ENCODE measurements at places on chromosomes 2 and 18. TPM values are rescaled to one million over a fixed set of nuclear protein-coding genes. Genes with fewer than 3 reads are reported as not detected.

DNA sequence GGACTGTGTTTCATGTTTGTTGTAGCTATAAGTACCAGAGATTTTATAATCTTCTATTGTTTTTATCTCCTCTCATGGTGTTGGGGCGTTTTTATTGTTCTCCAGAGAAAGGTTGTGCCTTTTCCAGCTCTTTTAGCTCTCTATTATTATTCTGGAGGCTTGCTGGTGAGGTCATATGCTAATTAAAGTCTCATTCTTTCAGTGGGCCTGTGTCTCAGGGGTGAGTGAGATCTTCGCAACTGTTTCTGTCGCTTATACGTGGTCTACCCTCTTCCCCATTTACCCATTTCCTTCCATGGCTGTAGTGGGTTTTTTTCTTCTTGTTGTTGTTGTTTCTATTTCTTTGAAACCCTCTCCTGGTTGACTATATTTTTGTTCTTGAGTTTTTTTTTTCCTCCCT, 584.9 kb downstream of the TMEM182 start:
- H3K4me1 ChIP-seq = no peaks in the 10 kb centered on the region
- DNase-seq = no peak
- no peak overlapping the region for H3K27ac ChIP-seq
- H3K36me3 ChIP-seq = no peaks in the 10 kb centered on the region
- H3K27me3 ChIP-seq = no peaks in the 10 kb centered on the region
- no peak overlapping the region for H3K4me3 ChIP-seq

DNA sequence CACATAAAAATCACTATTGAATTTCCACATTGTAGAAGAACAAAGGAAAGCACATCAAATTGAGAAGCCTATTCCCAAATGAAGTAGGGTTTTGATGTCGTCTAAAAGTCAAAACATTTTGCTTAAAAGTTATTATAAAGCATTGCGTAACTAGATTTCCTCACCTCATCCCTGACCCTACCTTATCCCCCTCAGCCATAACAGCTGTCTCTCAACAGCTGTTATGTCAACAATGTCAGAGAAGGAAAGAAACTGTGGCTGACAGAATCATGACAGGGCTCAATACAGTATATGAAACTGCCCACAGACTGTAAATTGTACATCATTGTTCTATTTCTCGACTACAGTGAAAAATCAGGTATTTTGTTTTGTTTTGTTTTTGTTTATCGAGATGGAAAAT, 63.0 kb upstream of the ACVR1C start:
- H3K4me1 ChIP-seq = no peaks in the 10 kb centered on the region
- DNase-seq = no peak
- no peak overlapping the region for H3K27ac ChIP-seq
- no peaks in the 10 kb centered on the region for H3K36me3 ChIP-seq
- no peaks in the 10 kb centered on the region for H3K27me3 ChIP-seq

- no peak overlapping the region for H3K27ac ChIP-seq
- no peak for DNase-seq
- no peaks in the 10 kb centered on the region for H3K36me3 ChIP-seq
- H3K4me1 ChIP-seq = no peaks in the 10 kb centered on the region
- H3K4me3 ChIP-seq = no peak overlapping the region
- H3K27me3 ChIP-seq = no peaks in the 10 kb centered on the region
Observed at GRCh38 chr2:205188239-205189138, 493.8 kb upstream of the NRP2 start.

- H3K27ac ChIP-seq = no peak overlapping the region
- no peak overlapping the region for H3K4me3 ChIP-seq
- no peaks in the 10 kb centered on the region for H3K27me3 ChIP-seq
- H3K4me1 ChIP-seq = peaks cover 14% of the 10 kb centered on the region
- peak; percentile 36 for DNase-seq
Observed at GRCh38 chr2:130338793-130339345, 3.8 kb upstream of the IMP4 start.

Gene DLX1
- total RNA-seq = not detected

Gene EGR4
- total RNA-seq = not detected

Gene REEP1
- total RNA-seq = 7.6 TPM

- no peak overlapping the region for H3K4me3 ChIP-seq
- no peaks in the 10 kb centered on the region for H3K4me1 ChIP-seq
- DNase-seq = no peak
- H3K36me3 ChIP-seq = no peaks in the 10 kb centered on the region
Observed at GRCh38 chr2:225353579-225354085, 45.9 kb upstream of the NYAP2 start.

DNA sequence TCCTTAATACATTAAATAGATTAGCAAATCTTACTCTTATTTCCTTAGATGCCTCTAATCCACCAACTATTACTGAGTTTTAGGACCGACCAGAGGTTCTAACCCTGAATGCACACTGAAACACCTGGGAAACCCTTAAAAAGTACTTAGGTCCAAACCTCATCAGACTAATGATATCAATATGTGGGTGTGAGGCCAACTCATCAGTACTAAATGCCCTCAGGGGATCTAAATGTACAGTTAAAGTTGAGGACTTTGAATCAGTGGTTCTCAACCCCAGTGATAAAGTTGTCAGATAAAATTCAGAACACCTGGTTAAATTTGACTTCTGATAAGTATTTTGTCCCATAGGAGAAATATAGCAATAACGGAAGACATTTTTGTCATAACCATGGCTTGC, 20.9 kb downstream of the MMADHC start:
- peaks cover 8% of the 10 kb centered on the region for H3K4me1 ChIP-seq
- no peaks in the 10 kb centered on the region for H3K27me3 ChIP-seq
- H3K36me3 ChIP-seq = peaks cover 66% of the 10 kb centered on the region

Gene KIF5C
- 0.46 TPM for total RNA-seq

Gene FEV
- not detected for total RNA-seq

DNA sequence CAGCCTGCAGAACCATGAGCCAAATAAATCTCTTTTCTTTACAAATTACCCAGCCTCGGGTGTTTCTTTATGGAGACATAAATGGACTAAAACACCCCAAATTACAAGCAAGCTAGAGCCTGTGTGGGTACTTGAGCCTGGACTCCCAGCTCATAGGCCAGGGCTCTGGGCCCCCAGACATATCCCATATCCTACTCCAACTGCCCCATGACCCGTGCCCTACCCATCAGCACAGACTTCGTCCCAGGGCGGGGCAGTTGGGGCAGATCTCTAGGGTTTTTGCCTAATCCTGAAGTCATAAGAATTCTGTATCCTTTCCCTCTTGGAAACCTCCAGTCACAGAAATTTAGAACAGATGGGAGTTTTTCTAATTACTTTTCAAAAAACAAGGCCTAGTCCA, 90.7 kb downstream of the DDX1 start:
- no peak for DNase-seq
- H3K27ac ChIP-seq = no peak overlapping the region
- no peaks in the 10 kb centered on the region for H3K27me3 ChIP-seq
- H3K4me3 ChIP-seq = no peak overlapping the region

DNA sequence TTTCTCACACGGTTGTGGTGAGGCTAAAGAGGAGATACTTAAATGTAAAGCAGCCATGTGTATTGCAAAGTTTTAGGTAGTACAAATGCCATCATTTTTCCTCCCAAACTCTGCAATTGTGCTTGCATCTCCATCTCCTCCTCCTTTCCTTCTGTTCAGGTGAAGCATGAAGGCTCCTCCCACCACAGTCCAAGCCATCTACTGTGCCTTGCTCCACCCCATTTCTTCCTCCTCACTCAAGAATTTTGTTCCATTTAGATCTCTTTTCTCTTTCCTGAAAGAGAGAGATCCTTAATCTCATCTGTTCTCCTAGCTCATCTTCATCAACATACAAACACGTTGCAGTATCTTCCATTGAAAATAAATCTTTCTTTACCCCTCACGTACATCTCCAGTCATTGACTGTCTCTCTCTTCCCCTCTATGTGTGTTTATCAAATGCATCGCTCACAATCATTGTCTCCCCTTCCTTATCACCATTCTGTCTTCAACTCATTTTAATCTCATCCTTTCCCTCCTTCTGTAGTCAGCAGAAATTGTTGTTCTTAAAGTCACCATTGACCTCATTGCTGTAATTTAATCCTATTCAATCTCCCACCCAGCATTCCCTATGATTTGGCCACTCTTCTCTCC, 392.1 kb downstream of the RAD51AP2 start:
- H3K27ac ChIP-seq = no peak overlapping the region
- H3K27me3 ChIP-seq = no peaks in the 10 kb centered on the region
